H9 (cell line): ENCODE measurements at places on chromosomes 12 and 14. TPM values are rescaled to one million over a fixed set of nuclear protein-coding genes. Genes with fewer than 3 reads are reported as not detected.

DNA sequence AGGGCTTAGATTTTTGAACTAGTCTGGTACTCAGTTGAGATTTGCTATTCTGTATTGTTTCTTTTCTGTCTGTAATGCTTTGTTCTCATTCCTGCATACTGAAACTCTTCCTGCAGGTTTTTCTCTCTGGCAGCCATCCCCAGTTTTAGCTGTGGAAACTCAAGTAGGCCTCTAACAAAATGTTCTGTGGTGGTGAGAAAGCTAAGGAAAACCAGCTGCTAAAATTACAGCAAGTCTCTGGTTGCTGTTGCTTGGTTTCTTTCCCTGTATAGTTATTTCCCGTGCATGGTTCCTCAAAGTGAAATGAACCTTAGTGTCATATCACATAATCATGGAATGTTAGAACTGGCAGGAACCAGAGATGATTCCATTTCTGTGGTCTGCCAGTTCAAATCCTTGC lies 442.5 kb downstream of the NRXN3 start:
- H3K4me3 ChIP-seq: no peak overlapping the region
- H3K36me3 ChIP-seq: no peaks in the 10 kb centered on the region
- no peak overlapping the region for H3K27ac ChIP-seq
- 0 out of 2 replicates have a peak, but pooled peaks cover 3% of the 10 kb centered on the region for H3K4me1 ChIP-seq
- no peaks in the 10 kb centered on the region for H3K27me3 ChIP-seq

- no peaks in the 10 kb centered on the region; the same call in 2 of the 3 replicates for H3K36me3 ChIP-seq
- H3K27me3 ChIP-seq: no peaks in the 10 kb centered on the region
- H3K4me1 ChIP-seq: peaks cover 8% of the 10 kb centered on the region; the same call in 1 of the 2 replicates
- no peak overlapping the region for H3K4me3 ChIP-seq
- no peak overlapping the region for H3K27ac ChIP-seq
- no peak for DNase-seq
These were observed 709.3 kb upstream of the STXBP6 start for GRCh38 chr14:25759256-25759655.

DNA sequence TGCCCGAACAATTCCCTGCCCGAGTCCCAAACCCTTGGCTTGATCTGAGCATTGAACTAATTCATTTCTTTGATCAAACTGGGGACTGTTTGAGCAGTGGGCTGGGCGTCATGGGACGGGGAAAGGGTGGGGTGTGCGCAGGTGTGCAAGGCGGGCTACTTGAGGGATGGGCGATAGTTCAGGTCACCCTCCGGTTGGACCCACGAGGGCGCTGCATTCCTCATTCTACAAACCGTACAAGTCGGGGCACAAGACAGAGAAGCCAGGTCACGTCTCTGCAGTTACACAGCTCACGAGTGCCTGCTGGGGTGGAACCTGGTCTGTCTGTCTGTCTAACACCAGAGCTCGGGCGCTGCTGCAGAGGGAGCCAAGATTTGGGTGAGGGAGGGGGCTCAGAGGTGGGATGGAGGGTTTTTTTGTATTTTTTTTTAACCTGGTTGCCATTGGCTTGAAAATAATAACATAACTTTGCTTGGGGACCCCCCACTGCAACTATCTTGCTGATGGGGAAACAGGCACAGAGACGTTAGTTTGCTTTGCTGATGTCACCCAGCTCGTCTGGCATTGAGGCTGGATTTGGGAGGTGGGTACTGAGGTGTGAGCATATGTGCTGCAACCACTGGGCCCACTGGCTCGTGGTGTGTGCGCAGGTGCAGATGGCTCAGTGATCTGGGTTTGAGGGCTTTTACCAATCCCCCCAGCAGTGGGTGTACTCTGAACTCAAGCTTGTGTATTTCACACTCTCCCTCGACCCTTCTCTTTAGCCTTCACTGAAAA lies 7.6 kb upstream of the RTL1 start:
- H3K4me1 ChIP-seq: no peaks in the 10 kb centered on the region
- no peaks in the 10 kb centered on the region; the same call in 1 of the 2 replicates for H3K27me3 ChIP-seq
- no peaks in the 10 kb centered on the region for H3K36me3 ChIP-seq
- DNase-seq: no peak
- H3K4me3 ChIP-seq: no peak overlapping the region
- H3K27ac ChIP-seq: no peak overlapping the region

The KERA gene
- total RNA-seq: not detected in 2 replicates

DNA sequence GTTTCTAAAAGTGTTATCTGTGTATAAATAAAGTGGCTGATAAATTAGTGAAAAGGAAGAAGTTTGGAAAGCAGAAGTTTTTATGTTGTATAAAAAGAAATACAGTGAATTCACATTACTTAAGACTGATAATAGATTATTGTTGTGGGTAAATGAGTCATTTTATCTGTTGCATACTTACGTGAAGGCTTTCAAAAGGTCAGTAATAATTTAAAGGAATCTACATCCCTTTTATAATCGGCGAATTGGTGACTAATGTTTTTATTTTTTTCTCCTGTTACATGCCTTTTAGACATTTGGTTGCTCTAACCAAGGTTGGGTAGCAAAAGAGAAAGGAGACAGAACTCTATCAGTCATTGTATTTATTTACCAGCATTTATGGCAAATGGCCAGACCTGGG lies 155.9 kb downstream of the SLC41A2 start:
- no peak overlapping the region for H3K4me3 ChIP-seq
- no peak overlapping the region for H3K27ac ChIP-seq
- H3K36me3 ChIP-seq: no peaks in the 10 kb centered on the region
- H3K4me1 ChIP-seq: no peaks in the 10 kb centered on the region
- no peaks in the 10 kb centered on the region for H3K27me3 ChIP-seq

The CD163L1 gene
- 0.18 and 0.39 TPM in 2 replicates for total RNA-seq

- H3K4me3 ChIP-seq: no peak overlapping the region
- no peaks in the 10 kb centered on the region for H3K27me3 ChIP-seq
- no peak for DNase-seq
- peaks cover 11% of the 10 kb centered on the region for H3K4me1 ChIP-seq
- no peaks in the 10 kb centered on the region for H3K36me3 ChIP-seq
- H3K27ac ChIP-seq: no peak overlapping the region
These were observed 263.9 kb upstream of the TMTC1 start for GRCh38 chr12:30047516-30048254.

The GLIPR1L2 gene
- 0.09 and 0.35 TPM in 2 replicates for total RNA-seq

- no peaks in the 10 kb centered on the region for H3K27me3 ChIP-seq
- no peak for DNase-seq
- H3K4me3 ChIP-seq: no peak overlapping the region
- H3K4me1 ChIP-seq: no peaks in the 10 kb centered on the region; the same call in 1 of the 2 replicates
- no peak overlapping the region for H3K27ac ChIP-seq
- no peaks in the 10 kb centered on the region; the same call in 1 of the 2 replicates for H3K36me3 ChIP-seq
These were observed 184.7 kb upstream of the DCN start for GRCh38 chr12:91367234-91367849.

- H3K36me3 ChIP-seq: peaks cover 14% of the 10 kb centered on the region
- no peak overlapping the region for H3K4me3 ChIP-seq
- H3K4me1 ChIP-seq: no peaks in the 10 kb centered on the region
- DNase-seq: no peak
These were observed 48.6 kb downstream of the PCNX1 start for GRCh38 chr14:70955543-70956480.

The PHETA1 gene
- 11.4 and 13.1 TPM in 2 replicates for total RNA-seq

DNA sequence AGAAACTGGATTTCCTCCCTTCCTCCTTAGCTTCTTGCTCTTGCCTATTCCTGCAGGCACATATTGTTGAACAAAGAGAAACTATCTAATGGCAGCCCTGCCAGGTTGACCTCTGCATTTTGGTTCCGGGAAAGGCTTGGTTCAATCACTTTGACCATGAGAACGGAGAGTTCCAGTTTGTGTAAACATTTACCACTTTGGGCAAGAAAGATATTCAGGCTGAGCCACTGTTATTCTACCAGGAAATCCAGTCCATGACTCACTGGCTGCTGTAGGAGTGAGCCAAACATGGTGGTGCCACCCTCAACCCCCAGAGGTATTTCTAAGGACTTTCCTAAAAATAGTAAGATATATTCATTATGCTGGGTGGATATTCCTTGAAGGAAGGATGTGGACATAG lies 242.2 kb upstream of the OR4E1 start:
- no peaks in the 10 kb centered on the region for H3K36me3 ChIP-seq
- no peaks in the 10 kb centered on the region; the same call in 1 of the 2 replicates for H3K4me1 ChIP-seq
- DNase-seq: no peak

DNA sequence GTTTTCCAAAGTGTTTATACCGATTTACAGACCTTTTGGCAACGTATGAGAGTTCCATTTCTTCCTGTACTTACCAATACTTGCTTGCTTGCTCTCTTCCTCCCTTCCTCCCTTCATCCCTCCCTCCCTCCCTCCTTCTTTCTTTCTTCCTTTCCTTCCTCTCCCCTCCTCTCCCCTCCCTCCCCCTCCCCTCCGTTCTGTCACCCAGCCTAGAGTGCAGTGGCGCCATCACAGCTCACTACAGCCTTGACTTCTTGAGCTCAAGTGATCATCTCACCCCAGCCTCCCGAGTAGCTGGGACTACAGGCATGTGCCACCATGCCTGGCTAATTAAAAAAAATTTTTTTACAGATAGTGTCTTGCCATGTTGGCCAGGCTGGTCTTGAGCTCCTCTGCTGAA lies 40.4 kb downstream of the DIP2B start:
- H3K4me1 ChIP-seq: no peaks in the 10 kb centered on the region; the same call in 1 of the 2 replicates
- DNase-seq: no peak

GRCh38 chr12:8077207-8077606 lies 4.9 kb upstream of the NECAP1 start:
- DNase-seq: no peak
- no peaks in the 10 kb centered on the region for H3K27me3 ChIP-seq
- no peaks in the 10 kb centered on the region; the same call in 1 of the 2 replicates for H3K4me1 ChIP-seq
- H3K4me3 ChIP-seq: no peak overlapping the region

The IL23A gene
- total RNA-seq: 1.5 and 2.0 TPM in 2 replicates

DNA sequence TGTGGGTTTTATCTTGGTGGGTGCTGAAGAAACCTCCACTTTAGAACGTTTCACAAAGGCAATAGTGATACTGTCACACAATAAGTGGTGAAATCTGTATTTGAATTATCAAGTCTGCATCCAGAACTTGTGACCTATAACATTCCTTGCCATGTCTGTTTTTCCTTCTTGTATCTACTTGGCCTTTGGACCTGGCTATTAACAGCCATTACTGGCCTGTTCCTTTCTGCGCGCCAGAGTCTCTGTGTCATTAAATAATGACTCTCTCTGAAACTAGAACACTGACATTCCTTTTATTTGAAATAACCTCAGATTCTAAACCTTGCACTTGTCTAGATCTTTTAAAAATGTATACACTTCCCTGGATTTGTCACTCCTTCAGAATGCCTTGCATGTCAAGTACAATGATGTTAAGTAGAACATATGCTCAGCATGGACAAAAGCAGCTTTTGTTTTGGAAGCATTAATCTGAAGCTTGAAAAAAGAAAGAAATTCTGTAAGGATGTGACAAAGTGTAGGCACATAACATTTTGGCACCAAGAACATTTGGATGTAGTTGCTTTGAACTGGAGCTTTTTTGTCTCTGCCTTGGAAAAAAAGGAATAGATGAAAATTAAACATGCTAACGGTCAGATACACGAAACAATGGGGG lies 95.5 kb upstream of the RPL10L start:
- no peak overlapping the region for H3K27ac ChIP-seq
- no peaks in the 10 kb centered on the region for H3K27me3 ChIP-seq
- no peaks in the 10 kb centered on the region for H3K4me1 ChIP-seq
- H3K4me3 ChIP-seq: no peak overlapping the region
- no peaks in the 10 kb centered on the region for H3K36me3 ChIP-seq
- no peak for DNase-seq

DNA sequence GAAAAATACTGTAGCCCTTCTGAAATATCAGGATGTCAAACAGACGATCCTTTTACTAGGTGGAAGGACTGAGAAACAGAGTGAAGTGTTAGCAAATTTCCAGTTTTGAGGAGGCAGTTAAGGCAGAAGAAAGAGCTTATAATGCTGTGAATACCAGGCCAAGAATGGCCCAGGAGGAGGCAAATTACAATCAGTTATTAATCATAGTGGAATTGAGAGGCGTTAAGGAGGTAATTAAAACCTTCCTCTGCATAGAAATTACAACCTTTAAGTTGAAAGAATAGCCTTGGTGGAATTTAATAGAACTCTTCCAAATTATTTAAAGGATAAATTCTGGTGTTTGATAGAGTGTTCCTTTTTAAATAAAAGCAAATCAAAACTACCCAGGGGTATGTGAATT lies 590.9 kb upstream of the SEL1L start:
- H3K4me3 ChIP-seq: no peak overlapping the region
- H3K4me1 ChIP-seq: no peaks in the 10 kb centered on the region
- DNase-seq: no peak
- H3K36me3 ChIP-seq: no peaks in the 10 kb centered on the region
- H3K27me3 ChIP-seq: no peaks in the 10 kb centered on the region
- H3K27ac ChIP-seq: no peak overlapping the region
